Adipose tissue (tissue), 3 donors: ENCODE measurements at places on chromosomes 2 and 18. TPM values are rescaled to one million over a fixed set of nuclear protein-coding genes. Genes with fewer than 3 reads are reported as not detected.

Gene ANKRD30BL
- polyA plus RNA-seq = not detected

Gene CHRND
- not detected for polyA plus RNA-seq

Gene ACKR3
- 168 TPM for polyA plus RNA-seq

Gene OTOS
- polyA plus RNA-seq = not detected

Gene ALPI
- 0.02 TPM for polyA plus RNA-seq
